Iris pigment epithelial cell (primary cell): ENCODE measurements at places on chromosomes 6 and 20.

DNA sequence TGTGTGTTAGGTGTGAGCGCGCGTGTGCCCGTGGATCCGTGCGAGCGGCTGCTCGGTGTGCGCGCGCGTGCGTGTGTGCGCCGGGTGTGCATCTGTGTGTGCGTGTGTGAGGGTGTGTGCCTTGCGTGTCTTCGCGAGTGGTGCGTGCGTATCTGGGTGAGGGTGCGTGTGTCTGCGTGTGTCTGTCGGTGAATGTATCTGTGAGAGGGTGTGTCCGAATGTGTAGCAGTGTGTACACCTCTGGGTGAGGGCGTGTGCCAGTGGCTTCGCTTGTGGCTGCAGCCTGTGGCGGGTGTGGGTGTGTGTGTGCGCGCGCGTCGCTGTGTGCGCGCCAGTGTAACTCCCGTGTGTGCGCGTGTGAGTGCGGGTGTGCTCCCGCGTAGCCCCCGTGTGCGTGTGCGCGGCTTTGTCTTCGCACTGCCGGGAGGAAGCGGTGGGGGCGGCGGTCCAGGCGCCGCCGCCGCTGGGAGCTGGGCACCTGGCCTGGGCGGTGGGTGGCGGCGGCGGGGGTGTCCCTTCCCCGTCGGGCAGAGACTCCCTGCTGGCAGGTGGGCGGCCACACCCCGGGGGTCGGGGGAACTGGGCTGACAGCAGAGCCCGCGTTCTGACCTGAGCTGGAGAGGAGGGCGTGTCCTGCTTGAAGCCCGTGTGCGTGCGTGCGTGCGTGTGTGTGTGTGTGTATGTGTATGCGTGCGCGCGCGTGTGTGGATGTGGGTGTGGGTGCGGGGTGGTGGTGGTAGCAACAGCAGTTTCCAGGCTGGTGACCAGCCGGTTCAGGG lies 61.3 kb upstream of the EPB41L1 start:
- DNase-seq: peak; percentile 31

DNA sequence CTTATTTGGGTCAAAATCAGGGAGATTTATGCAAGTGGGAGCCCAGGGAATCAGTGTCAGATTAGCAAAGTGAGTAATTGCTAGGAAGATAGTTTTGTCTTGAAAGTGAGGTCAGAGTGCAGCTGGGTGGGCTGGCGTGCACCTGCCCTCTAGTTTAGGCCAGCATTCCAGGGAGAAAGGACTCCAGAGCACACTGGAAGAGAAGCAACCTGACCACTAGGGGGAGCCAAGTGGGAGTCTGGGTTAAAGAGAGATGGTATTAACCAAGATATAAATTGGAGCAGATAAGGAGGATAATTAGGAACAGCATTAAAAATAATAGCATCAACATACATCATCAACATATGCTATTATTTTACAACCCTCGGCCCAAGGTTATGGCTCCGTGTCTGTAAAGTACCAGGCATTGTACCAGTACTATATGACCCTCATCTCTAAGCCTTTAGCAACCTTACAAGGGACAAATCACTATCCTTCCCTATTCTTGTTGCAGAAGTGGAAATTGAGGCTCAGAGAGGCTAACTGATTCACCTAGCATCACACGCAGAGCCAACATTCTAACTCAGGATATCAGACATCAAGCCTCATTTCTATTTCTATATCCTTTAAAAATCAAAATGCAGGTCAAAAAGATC lies 57.8 kb downstream of the SLC2A10 start:
- DNase-seq: peak; percentile 43

- peak; percentile 27 for DNase-seq
Observed at GRCh38 chr6:93418408-93419303, 703 bp downstream of the EPHA7 start.

DNA sequence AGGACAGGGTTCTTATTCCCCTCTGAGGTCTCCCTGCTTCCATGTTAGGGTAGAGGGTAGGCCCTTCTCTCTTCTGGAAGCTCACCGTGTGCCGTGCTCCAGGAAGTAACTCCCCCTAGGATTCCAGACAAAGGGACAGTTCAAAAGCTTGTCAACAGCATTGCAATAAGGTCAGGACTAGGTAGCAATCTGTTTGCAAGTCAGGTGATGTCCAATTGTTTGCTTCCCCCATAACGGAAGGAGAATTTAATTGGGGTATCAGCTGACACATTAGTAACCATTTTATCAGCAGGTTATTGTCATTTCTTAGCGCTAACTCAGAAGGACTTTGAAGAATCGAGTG lies 41.9 kb downstream of the SYNJ2 start:
- DNase-seq: no peak

DNA sequence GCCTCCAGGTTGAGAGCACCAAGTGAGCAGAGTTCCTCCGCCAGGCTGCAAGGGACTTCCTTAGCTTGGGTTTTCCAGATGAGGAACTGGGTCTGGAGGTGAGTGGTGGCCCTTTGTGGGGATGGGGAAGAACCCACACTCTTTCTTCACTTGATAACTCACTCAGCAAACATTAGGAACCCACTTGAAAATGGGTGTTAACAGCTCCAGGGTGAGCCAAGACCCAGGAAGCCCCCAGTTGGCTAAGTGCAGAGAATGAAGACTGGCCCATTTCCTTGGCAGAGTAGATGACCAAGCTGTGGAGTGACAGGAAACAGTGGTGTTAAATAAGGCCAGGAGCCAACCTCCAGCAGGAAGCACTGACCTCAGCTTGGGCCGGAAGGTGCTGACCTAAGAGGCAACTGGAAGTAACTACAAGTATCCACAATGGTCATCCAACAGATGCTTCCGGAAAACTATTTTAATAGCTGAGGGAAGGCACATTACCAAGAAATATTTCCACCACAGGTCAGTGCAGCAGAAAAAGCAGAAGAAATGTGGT lies 22.7 kb downstream of the MRPL14 start:
- no peak for DNase-seq

DNA sequence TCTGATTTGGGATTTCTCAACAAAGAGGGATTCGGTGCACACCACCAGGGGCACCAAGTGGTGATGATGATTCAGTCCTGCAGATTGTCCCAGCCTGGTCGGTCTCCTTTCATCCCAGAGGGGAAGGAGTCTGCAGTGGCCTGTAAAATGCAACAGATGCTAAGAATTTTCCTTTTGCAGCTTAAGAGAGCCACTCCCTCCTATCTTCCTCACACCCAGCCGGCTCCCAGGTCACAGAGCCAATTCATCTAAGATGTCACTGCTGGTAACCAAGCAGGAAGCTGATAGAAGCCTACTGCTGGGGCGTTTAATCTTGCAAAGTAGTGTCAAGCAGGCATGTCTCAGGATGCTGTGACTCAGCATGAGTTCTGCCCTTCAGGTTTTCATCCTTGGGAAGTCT lies 203.8 kb upstream of the LRFN2 start:
- DNase-seq: no peak

- no peak for DNase-seq
Observed at GRCh38 chr6:167476844-167477595, 152.1 kb downstream of the TTLL2 start.

DNA sequence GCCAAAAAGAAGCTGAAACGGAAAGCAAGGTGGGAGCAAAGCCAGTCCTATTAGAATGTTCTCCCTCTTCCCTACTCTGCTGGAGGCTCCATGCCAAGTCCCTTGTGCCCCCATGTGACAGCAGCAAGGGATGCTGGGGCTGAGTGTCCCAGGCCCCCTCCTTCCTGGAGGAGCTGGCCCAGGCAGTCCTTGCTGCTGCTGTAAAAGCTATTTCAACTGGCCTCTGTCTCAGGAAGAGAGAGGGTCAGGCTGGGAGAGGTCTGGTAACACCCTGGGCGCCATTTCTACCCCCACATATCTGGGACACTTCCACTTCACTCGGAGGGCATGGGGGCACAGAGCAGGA lies 25.0 kb downstream of the TTBK1 start:
- DNase-seq: no peak

DNA sequence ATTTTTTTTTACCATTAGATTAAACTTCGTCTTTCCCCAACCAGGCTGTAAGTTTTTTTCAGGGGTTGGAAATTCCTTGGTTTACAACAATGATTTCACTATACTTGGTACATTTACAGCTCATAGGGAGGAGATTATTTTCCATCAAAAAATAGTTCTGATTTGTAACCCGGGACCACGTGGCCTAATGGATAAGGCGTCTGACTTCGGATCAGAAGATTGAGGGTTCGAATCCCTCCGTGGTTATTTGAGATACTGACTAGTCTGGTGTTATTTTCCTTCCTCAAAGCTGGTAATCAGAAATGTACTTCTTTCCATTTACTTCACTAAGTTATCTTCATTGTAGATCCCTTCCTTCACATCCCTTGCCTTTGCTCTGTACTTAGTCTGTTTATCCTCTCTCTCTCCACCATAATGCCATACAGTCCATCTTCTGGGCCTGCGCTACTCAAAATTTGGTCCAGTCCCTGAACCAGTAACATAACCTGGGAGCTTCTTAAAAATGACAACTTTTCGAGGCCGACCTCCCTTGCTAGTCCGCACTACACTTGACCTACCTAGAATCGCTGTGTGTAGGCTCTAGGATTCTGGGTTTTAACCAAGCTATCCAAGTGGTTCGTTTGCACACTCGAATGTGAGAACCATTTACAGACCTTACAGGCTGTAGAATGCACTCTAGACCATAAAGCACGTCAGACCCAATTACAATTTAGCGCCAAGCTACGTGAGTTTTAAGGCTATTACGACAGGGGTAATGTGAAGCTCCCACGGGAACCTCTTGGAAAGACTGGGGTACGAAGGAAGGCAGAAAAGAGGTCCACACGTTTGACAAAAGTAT lies 42.1 kb upstream of the BTN3A2 start:
- peak; percentile 92 for DNase-seq
